G401 (cell line): ENCODE measurements at places on chromosomes 1 and 21. TPM values are rescaled to one million over a fixed set of nuclear protein-coding genes. Genes with fewer than 3 reads are reported as not detected.

- DNase-seq: no peak
These were observed 192.4 kb downstream of the HIVEP3 start for GRCh38 chr1:41726292-41726691.

GRCh38 chr1:230317823-230318819 lies 108.0 kb downstream of the PGBD5 start:
- peak; percentile 51 for DNase-seq

The TTC24 gene
- total RNA-seq: not detected in 2 replicates

The KRTAP19-4 gene
- total RNA-seq: not detected in 2 replicates

The PTGER3 gene
- not detected in 2 replicates for total RNA-seq

The MTMR11 gene
- 7.8 and 8.4 TPM in 2 replicates for total RNA-seq
